ENCODE measurements at places on chromosomes 4 and X.

GRCh38 chr4:87007528-87008446 is 73.0 kb downstream of the AFF1 start:
- DNase-seq, result no peak

GRCh38 chrX:71439896-71440295 is 73.7 kb downstream of the TAF1 start:
- no peak for DNase-seq

GRCh38 chr4:21447301-21448054 is 501.1 kb downstream of the KCNIP4 start:
- DNase-seq, result no peak

- no peak for DNase-seq
Observed at GRCh38 chr4:76659103-76659490, 224.1 kb downstream of the SHROOM3 start.

DNA sequence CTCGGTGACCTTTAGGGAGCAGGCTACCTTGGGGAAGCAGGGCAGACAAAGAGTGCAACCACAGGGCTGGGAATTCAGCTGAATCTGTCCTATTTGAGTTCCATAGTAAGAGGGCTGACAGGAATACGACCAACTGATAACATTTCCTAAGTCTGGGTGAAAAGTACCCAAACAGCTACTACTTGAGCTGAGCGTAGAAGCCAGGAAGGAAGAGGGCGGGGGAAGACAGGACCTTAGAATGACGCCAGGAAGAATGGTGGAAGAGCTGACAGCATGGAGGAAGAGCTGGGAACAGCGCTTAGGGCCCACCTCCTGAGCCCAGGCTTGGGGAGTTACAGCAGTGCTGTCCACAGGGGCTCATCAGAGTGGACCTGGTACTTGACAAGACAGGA is 14.4 kb downstream of the MECP2 start:
- DNase-seq, result no peak

DNA sequence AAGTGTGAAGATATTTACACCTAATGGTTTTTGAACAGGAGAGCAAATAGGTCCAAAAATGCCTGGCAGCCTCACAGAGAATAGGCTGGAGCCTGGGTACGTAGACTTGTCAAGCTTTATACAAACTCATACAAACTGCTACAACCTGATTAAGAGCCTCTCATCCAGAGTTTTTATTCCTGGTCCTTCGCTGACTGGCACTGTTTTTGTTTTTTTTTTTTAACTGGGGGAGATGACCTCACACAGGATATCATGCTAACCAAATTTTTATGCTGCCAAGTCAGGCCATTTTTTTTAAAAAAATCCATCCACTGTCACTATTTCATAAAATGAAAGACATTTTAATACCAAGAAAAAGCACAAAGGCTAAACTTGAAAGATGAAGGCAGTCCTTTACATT is 1.9 kb downstream of the FAM114A1 start:
- DNase-seq, result no peak

DNA sequence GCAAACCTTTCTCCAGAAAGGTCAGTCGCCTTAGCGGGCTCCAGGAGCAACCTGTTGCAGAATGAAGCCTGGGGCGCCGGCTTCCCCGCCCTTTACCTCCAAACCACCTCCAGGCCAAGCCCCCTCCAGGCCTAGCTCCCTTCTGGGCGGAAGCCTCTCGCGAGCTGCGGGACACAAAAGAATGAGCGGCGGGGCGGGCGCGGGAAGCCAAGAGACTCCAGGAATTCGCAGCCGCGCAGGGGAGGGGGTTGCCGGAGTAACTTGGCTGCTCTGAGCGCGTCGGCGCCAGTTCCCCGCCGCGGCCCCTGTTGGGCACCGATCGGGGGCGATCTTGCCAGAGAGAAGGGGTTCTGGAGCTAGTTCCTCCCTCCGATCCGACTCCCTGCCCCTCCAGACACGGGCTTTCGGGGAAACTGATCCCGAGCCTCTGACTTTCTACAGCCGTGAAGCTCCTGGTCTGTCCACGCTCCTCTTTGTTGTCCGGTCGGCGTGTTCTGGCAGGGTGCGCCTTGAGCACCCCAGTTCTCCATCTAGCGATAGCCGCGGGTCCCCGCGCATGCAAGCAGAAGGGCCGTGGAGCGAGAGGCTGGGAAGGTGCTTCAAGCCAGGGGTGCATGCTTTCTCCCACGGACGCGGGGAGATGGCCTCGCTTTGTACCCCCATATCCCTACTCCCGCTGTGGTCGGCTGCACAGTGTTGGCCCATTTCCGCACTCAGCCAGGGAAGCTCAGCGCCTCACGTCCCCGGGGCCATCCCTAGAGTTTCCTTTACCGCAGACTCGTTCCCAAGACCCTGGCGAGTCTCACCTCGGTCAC is 1.2 kb downstream of the PROM1 start:
- peak; percentile 47 for DNase-seq

- DNase-seq, result no peak
Observed at GRCh38 chrX:101415180-101416145, 7.4 kb downstream of the HNRNPH2 start.

GRCh38 chrX:54794795-54795194 is 3.3 kb downstream of the ITIH6 start:
- DNase-seq, result no peak

DNA sequence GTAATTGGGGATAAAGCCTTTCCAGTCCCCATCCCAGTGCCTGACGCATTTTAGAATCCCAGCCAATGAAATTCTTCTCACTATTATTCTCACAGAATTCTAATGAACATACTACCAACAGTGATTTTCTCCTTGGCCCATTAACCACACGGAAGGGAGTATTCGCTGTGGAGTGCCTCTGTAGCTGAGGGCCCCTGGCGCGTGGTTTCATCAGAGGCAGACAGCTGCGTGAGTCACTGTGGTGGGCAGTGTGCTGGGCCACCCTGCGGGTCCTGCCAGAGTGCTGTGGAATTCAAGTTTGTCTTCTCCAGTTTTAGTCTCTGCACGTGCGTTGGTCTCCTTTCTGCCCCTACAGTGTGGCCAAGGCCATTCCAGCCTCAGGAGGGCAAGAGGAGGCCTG is 335.4 kb upstream of the FAT1 start:
- no peak for DNase-seq

DNA sequence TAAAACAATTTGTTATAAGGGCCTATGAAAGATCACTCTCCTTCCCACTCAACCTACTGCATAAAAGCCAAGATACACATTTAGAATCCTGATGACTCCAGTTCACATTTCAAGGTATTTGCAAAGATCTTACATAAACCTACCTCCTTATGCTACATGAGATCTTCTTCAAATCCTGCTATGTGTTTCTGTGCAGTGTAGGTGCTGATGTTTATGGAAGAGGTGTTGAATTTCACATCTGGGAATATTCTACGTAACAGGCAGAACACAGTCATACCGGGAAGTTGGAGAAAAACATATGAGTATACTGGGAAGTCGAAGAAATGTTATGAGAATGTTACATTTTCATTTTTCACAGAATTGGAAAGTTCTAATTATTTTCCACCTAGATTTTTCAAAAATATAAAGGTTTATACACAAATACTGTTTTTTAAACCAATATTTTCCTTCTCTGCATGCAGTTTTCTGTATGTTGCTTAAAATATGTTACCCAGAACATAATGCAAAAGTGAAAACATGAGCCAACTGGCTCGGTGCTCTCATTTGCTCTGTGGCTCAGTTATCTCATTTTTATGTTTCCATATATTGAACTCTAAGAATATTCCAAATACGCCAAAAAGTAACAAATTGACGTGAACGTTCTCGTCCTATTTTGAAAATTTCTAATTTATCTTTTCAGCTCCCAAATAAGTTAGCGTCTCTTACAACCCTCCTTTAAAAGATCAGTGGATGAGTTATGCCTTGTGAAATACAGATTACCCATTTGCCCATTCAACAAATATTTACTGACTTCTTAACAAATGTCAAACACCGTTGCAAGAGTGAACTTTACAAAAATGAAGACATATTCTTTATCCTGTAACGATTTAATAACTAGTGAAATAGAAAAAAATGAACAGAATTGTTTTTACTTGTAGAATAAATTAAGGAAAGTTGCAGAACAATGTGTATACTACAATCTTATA is 899.3 kb downstream of the STIM2 start:
- DNase-seq, result no peak
